ENCODE measurements at places on chromosomes 11 and 22.

DNA sequence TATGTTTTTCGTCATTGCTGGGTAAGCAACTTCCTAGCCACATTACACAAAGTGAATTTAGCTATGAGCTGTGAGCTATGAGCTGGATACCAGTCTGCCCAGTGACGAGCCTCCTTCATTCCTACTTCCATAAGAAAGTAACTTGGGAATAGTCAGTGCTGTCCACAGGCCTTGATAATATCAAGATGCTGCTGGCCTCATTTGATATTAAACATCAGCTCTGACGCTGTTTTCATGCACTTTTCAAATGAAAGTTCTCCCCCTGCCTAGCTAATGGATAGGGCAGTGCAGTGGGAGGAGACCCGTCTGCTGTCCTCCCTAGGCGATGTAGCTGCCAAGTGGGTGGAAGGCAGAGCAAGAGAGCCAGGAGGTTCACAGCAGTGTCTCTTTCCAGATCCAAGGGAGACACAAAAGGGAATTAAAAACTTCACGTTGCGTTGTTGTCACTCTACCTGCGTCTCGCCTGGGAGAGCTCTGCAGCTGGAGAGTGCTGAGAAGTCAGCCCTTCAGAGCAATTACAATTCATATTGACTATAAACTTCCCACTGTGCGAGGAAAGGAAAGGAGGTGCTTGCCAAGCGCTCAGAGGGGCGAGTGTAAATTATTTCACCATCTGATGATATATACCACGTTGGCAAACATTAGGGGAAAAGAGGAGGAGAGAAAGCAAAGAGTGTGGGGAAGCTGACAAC, 861.4 kb downstream of the NTM start:
- peak; percentile 95 for DNase-seq

- no peak for DNase-seq
These were observed 657 bp upstream of the MAPK8IP2 start for GRCh38 chr22:50599816-50600455.

GRCh38 chr11:36010010-36010740, 66.3 kb downstream of the LDLRAD3 start:
- peak; percentile 41 for DNase-seq

GRCh38 chr22:42069801-42070516, 653 bp downstream of the NAGA start:
- DNase-seq = no peak

- no peak for DNase-seq
These were observed 55.5 kb downstream of the PAK1 start for GRCh38 chr11:77418155-77418970.
